ENCODE measurements at places on chromosomes 13 and 19. TPM values are rescaled to one million over a fixed set of nuclear protein-coding genes. Genes with fewer than 3 reads are reported as not detected.

- H3K36me3 ChIP-seq, result peaks cover 54% of the 10 kb centered on the region
- no peaks in the 10 kb centered on the region for H3K27me3 ChIP-seq
- DNase-seq, result no peak
- no peak overlapping the region for H3K4me3 ChIP-seq
- no peak overlapping the region for H3K27ac ChIP-seq
Observed at GRCh38 chr19:13917888-13918406, 11.9 kb downstream of the CC2D1A start.

DNA sequence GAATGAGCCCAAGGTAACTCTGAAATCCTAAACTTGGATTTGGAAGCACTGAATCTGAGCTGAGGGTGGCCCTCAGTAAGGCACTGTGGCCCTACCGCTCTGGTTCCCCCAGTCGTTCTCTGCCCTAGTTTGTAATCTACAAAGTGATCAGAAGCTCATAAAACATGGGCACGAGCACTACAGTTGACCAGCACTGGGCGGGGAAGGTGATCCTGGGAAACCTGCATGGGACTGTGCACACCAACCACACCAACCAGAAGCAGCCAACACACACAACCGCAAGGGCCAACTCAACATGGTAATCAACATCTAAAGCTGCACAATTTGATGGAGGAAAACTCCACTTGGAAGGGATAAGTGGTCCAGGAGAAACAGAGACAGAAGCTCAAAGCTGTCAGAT, 22.9 kb downstream of the SLC7A1 start:
- H3K4me1 ChIP-seq, result peaks cover 56% of the 10 kb centered on the region
- peaks cover 3% of the 10 kb centered on the region for H3K36me3 ChIP-seq
- H3K4me3 ChIP-seq, result no peak overlapping the region
- no peaks in the 10 kb centered on the region for H3K27me3 ChIP-seq

DNA sequence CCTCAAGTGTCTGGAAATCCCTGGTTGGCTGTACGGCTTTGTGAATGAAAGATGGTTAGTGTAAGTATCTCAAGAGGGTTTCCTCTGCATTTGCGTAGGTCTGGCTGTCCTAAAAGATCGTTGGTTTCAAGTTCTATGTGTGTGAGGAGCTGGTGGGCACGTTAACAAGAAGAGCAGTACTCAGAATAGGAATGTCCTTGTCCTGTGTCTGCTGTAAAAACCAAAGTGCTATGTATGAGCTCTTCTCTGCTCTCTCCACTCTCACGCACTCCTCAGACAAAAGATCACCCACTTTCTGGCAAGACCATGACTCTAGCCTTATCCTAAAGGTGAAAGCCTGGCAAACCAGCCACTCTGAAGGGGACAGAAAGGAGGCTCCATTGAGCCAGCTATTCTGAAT, 39.1 kb downstream of the USP12 start:
- peaks cover 84% of the 10 kb centered on the region for H3K4me1 ChIP-seq
- H3K27me3 ChIP-seq, result no peaks in the 10 kb centered on the region
- no peak for DNase-seq
- peaks cover 6% of the 10 kb centered on the region for H3K36me3 ChIP-seq
- H3K27ac ChIP-seq, result peak overlapping the region; percentile 93
- no peak overlapping the region for H3K4me3 ChIP-seq

GRCh38 chr19:42316223-42317211, 3.4 kb downstream of the TMEM145 start:
- H3K4me1 ChIP-seq, result peaks cover 14% of the 10 kb centered on the region
- peaks cover 43% of the 10 kb centered on the region for H3K27me3 ChIP-seq
- no peak overlapping the region for H3K4me3 ChIP-seq
- no peak for DNase-seq

DNA sequence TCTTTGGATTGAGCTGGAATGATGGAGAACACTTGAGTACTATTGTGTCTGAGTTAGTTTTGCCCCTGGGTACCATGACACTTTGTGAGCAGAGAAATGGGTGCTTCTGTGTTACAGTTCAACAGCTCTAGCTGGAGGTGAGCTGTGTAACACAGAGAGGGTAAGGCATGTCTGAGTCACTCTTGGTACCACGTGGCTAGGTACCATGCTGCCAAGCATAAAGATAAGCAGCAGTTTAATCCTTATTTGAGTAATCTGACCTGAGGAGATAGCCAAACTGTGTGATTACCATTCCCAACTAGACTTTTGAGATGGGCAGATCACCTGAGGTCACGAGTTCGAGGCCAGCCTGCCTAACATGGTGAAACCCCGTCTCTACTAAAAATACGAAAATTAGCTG, 122.0 kb downstream of the OLFM4 start:
- H3K4me3 ChIP-seq, result no peak overlapping the region
- no peaks in the 10 kb centered on the region for H3K4me1 ChIP-seq
- H3K27ac ChIP-seq, result no peak overlapping the region
- no peaks in the 10 kb centered on the region for H3K36me3 ChIP-seq

Gene EPS8L1
- total RNA-seq, result 43.8 TPM

Gene CEACAM4
- total RNA-seq, result not detected

Measured in WTC11 (cell line).